Kidney (tissue), 22 donors: ENCODE measurements at places on chromosomes 3 and 15.

DNA sequence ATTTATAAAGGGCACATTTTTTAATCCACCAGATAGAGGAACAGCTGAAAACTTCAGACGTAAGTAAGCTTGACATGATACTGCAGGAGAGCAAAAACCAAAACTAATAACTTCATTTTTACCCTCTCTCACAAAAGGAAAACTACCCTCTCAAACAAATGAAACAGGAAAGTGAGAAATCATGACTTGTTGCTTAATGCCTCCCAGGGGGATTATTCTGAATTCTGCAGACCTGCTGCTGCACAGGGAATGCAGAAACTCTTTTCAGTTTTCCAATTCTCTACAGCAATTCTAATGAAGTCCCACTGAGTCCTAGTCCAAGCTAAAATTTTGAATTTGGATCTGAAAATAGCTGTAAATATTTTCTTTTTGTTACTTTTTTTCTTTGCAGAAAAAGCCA is 637.1 kb upstream of the CCDC54 start:
- no peak for DNase-seq

GRCh38 chr3:188568736-188569135 is 414.8 kb downstream of the LPP start:
- no peak for DNase-seq

DNA sequence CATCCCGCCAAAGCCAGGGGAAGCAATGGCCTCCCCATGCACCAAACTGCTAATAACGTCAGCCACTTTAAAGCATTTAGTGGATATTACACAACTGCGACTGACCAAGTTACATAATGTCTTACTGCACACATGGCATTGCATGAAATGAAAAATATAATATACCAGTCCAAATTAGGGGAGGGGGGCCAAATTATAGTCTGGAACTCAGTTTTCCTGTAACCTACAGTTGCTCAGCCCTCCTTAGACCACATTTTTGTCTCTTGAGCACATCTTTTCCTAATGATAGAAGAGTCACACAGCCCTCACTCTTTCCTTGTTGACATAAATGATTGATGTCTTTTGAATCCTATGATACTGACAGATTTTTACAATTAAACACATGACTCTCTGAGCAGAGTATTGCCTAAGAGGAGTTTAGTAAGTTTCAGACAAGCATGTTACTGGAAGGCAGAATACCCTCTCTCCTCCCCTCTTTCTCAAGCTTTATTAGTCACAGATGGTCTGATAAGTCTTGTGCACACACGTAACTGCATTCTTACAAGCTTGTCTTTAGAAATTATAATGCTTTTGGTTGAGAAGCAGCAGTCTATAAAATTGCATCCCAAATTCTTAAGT is 1.1 kb upstream of the PLD1 start:
- no peak for DNase-seq

GRCh38 chr3:77815467-77815866 is 775.6 kb downstream of the ROBO2 start:
- DNase-seq: no peak

DNA sequence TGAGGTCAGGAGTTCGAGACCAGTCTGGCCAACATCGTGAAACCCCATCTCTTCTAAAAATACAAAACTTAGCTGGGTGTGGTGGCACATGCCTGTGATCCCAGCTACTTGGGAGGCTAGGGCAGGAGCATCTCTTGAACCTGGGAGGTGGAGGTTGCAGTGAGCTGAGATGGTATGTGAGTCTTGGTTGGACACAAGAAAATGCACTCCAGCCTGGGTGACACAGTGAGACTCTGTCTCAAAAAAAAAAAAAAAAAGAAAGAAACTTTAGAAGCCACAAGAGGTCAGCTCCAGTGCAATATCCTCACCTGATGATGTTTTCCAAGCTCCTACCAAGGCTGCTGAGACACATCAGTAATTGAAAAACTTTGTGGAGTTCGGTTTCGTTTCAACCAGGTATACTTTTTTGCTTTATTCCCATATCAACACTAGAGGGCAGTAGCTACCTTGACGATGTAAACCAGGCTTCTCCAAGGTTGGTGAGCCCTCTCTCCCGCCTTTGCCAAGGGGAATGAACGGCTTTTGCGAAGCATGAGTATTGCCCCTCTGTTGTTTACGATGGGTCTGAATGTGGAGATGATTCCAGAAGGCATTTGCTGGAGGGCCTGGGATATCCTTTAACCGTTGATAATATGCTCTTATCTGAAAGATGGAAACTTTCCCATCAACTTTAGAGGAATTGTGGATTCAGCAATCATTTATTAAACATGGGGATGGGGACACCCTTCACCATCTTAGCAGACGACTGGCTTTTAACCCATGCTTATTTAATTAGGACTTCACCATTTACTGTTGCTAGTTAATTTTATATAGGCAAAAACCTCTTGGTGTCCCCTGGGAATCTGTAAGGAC is 202.8 kb downstream of the SV2B start:
- no peak for DNase-seq

DNA sequence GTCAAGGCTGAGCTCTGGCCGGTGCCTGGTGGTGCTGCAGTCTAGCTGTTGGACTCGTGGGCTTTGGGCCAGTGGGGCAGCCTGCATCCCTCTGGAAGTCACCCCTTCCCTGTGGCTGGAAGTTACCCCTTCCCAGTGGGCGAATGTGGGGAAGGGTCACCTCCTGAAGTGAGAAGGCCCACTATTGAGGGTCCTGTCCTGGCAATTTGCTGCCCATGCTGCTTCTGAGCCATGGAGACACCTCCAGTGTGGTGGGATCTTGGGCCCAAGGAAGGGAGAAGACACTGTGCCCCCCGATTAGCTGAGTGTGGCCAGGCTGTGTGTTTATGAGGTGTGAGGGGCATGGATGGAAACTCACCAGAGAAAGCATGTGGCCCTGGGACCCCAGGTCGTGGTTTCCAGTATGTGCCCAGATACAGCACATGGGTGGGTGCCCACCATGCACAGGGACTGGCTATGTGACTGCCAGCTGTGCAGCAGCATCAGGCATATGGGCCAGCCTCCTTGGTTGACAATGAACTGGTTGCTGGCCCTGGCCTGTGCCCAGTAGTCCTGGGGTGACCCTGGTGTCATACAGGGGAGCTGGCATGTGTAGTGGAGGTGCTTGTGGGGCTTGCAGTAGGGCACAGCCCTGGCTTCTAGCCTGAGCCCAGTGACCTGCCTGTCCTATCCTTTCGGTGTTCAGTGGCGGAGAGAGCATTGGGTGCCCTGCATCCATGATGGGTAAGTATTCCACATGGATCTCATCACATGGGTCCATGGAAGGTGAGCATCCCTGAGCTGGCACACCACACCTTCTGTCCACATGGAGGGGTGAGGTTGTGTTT is 221.2 kb downstream of the SNRPN start:
- DNase-seq: no peak

DNA sequence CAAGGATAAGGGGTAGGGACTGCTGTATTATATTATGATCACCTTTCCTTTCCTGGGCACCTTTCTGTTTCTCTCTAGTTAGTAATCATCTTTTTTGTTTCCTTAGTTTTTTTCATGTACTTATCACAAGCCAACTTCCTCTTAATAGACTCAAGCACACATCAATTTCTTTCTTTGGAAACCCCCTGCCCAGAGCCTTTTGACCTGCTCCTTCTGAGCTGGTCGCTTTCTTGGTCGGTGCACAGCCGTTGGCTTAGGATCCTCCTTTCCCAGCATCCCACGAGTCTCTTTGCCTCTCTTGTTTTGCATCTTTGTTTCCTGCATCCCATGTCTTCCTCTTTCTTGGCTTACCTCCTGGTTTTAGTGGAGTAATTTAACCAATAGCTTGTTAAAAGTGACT is 26.9 kb downstream of the GASK1A start:
- DNase-seq: no peak

GRCh38 chr3:120344349-120344748 is 4.8 kb downstream of the LRRC58 start:
- DNase-seq: no peak

DNA sequence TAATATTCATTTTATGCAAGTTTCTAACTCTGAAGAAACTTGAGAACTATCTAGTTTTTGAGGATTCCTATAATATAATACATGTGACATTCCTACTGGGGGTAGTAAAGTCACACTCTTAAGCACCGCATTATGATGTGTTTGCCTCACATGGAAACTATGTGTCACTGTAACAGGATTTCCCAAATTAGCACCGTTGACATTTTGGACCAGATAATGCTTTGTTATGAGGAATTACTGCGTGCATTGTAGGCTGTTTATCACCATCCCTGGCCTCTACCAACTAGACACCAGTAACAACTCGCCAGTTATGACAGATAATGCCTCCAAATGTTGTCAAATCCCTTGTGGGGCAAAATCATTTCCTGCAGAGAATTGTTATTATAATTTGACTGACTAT is 267.8 kb downstream of the RAP2B start:
- DNase-seq: no peak

- no peak for DNase-seq
Measured at GRCh38 chr3:126965526-126966080, 17.3 kb upstream of the PLXNA1 start.

- DNase-seq: no peak
Measured at GRCh38 chr15:30921106-30921505, 17.4 kb downstream of the FAN1 start.

GRCh38 chr3:14424711-14425580 is 22.5 kb downstream of the SLC6A6 start:
- peak; percentile 32 for DNase-seq

- no peak for DNase-seq
Measured at GRCh38 chr3:55935241-55935640, 448.1 kb upstream of the WNT5A start.

- no peak for DNase-seq
Measured at GRCh38 chr15:86362555-86362954, 282.9 kb downstream of the AGBL1 start.

DNA sequence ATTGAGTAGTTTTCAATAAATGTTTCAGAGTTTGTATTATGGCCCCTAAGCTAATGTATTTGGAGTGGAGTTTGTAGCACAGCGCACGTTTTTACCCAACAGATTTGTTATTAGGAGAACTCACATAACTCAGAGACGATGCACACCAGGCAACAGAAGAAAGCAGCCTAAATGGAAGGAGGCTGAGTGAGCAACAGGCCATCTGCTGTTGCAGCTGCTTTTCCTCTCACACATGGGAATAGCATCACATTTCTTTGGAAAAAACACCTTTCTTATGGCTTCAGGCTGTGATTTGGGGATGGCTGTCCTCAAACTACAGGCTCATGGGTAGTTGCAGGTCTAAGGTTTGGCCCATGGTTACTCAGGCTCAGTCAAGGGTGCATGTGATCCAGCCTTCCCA is 469.3 kb upstream of the MCTP2 start:
- DNase-seq: no peak

DNA sequence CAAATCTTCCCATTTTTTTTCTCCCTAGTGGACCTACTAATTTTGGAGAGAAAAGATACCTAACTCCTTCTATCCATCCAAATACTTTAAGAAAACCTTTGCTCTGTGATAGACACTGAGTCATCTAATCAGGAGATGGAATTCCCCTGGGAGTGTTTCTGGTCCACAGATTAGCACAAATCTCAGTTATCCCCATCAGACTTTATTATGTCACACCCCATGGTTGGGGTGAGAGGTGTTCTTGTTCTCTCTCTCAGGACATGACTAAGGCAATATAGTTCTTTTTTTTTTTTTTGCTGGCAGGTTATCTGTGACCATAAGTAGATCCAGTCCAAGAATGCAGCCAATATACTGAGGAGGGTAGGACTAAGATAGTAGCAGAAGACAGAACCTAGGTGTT is 15.8 kb downstream of the SLC9A9 start:
- no peak for DNase-seq

DNA sequence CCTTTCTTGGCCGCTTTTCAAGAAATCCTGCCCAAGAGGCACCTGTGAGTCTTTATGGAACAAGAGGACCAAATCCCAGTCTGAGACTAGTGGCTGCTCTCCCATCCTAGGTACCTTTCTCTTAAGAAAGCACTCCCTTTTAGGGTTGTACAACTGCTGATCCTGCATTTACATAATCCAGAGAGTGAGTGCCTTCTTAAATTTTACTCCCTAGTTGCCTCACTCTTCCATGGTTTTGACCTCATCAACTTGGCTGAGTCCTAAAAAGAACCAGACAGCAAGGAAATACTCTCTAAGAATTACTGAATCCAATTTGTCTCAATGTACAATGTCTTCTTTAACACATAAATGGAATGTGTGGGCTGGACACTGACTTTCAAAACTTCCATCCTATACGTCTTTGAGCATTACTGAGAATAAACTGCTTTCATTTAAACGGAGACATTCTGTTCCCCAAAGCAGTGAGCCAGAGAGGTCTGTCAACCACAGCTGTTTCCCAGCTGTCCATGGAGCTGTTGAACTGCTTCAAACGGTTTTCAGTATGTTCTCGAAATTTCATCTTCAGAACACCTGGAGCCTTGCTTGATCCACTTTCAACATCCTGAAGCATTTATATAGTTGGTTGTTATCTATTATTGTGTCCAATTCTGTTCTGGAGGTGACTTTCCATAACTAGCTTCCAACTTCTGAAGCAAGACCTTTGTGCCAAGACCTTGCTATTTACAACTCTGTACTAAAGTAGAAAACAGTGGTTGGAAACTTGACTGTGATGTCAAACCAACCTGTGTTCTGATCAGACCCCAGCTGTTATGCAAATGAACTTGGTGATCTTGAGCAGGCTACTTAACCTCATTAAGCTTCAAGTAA is 179.1 kb downstream of the SLC9A9 start:
- no peak for DNase-seq

DNA sequence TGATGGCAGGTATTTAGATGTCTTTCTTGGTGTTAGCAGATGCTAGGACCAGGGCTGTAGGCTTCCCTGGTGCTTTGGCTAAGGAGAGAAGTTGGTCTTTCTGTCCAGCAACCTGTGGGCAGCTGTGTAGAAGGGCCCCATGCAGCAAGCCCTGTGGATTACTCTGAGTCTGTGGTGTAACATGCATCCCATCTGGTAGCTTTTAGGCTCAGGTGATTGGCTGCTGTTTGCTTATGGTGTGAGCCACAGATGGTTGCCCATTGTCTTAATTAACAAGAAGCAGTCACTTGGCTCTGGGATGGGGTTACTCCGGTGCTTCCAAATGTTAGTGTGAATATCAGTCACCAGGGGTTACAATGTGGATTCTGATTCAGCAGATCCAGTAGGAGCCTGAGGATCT is 368.6 kb upstream of the C2CD4B start:
- no peak for DNase-seq

- no peak for DNase-seq
Measured at GRCh38 chr3:190001426-190001825, 119.3 kb downstream of the P3H2 start.

GRCh38 chr3:130539005-130539404 is 22.0 kb downstream of the COL6A6 start:
- peak; percentile 57 for DNase-seq

- DNase-seq: no peak
Measured at GRCh38 chr3:13492976-13493866, 13.1 kb downstream of the HDAC11 start.

GRCh38 chr15:85780225-85780985 is 14.3 kb downstream of the KLHL25 start:
- DNase-seq: no peak

- no peak for DNase-seq
Measured at GRCh38 chr3:16104156-16104555, 70.3 kb upstream of the GALNT15 start.
